ENCODE measurements at places on chromosomes 2 and 18. TPM values are rescaled to one million over a fixed set of nuclear protein-coding genes. Genes with fewer than 3 reads are reported as not detected.
A peak's percentile ranks its signal among the peaks of the same experiment; 100 is the strongest.

GRCh38 chr18:58507880-58508279 lies 121.0 kb downstream of the ALPK2 start:
- no peak for DNase-seq

GRCh38 chr18:23353459-23353858 lies 99.6 kb upstream of the RIOK3 start:
- no peak for DNase-seq

- no peak for DNase-seq
These were observed 187.7 kb downstream of the EIPR1 start for GRCh38 chr2:3189961-3190360.

GRCh38 chr18:48428475-48429177 lies 19.4 kb upstream of the ZBTB7C start:
- DNase-seq, result no peak

GRCh38 chr18:26022585-26022984 lies 67.8 kb downstream of the SS18 start:
- DNase-seq, result no peak

- no peak for DNase-seq
These were observed 17.0 kb upstream of the TMEM18 start for GRCh38 chr2:694174-694573.

DNA sequence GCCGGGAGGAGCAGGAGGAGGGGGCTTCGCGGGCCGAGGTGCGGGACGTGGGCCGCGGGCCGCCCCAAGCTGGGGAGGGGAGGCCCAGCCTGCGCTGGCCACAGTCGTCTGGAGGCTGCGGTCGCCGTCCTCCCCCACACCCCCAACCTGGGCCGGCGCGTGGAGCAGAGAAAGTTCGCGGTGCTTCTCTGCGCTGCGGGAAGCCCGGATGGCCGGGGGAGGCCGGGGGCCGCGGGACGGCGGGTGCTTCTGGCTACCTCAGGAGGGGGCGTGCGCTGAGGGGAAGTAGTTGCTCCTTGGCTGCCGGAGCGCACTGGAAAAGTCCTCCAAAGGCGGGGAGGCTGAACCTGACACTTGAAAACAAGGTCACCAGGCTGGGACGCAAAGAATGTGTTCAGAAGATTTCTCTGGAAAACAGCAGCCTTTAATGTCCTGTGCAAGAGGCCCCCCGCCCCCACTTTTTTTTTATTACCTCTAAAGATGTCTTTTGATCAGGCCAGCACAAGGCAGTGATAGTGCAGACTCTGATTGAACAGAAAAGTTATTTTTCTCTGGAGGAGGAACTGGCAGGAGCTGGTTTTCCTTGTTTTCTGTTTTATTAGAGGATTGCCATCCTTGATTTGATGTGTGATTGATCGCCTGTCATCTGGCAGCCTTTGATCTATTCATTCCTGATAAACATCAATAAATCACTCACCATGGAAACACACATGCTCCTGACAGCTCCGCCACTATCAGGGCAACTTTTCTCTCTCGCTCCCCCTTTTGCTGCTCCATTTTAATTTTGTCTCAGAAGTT lies 1.6 kb downstream of the TSHZ1 start:
- peak; percentile 57 for DNase-seq

- no peak for DNase-seq
These were observed 79.0 kb upstream of the NOSTRIN start for GRCh38 chr2:168723275-168723899.

DNA sequence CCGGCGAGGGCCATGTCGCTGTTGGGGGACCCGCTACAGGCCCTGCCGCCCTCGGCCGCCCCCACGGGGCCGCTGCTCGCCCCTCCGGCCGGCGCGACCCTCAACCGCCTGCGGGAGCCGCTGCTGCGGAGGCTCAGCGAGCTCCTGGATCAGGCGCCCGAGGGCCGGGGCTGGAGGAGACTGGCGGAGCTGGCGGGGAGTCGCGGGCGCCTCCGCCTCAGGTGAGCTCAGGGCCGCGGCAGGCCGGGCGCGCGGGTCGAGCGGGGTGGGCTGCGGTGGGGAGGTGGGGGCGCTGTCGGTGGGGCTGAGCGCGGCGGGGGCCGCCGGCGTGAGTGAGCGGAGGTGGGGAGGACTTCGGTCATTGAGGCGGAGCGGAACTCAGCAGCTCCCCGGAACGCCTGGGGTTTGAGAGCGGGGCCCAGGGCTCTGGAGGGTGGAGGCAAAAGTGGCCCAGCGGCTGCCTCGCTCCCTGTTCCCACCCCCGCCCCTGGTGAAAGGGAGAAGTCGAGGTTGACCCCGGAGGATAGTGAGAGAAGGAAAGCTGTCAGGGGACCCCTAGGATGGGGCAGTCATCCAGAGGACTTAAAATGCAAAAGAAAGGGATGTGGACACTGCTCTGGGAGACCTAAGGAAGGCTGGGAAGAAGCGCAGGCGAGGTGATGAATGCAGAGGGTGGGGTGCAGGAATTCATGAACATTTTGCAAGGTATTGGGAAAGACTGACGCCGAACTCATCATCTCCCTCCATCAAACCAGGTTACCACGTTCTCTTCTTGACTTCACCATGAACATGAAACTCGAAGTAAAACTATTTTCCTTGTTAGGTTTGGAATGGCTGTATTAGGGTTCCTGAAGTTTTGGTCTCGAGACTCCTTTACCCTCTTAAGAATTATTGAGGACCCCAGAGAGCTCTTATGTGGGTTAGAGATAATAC lies 633 bp downstream of the MALT1 start:
- DNase-seq, result no peak

DNA sequence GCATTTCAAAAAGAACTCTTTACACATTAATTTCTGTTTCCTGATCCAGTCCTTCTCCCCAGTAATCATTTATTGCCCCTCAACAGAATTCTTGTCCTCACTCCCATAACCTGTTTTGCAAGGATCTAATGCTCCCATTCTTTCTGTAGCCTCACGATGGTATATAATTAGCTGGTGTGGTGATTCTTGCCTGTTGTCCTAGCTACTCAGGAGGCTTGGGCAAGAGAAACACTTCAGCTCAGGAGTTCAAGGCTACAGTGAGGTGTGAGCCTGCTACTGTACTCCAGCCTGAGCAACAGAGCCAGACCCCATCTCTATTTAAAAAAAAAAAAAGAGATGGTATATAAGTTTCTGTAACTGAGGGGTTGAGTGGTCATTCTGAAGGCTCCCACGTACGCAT lies 7.7 kb upstream of the TRAPPC8 start:
- DNase-seq, result no peak

DNA sequence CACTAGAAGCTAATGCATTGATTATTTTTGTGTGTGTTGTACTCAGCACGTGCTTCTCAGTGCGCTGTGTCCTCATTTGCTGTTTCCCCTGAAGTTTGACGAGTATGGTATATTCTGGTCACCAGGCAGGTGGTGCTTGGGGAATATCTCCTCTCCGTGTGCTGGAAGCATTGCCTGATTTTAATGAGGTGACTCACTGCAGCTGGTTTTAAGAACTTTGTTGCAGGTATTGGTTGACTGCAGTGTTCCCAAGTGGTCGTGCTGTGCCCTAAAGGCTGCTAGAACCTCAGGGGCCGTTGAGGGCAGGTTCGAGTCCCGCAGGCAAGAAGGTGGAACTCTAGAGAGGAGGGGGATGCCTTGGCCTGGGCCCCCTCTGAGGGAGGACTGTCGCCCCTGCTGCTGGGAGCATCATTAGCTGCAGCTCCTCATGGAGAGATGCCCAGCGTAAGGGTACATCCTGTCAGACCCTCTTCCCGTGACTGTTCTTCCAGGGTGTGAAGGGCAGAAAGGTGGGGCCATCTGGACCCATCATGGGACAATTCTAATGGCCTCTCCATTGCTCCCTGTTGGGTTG lies 82.6 kb downstream of the AGAP1 start:
- no peak for DNase-seq

DNA sequence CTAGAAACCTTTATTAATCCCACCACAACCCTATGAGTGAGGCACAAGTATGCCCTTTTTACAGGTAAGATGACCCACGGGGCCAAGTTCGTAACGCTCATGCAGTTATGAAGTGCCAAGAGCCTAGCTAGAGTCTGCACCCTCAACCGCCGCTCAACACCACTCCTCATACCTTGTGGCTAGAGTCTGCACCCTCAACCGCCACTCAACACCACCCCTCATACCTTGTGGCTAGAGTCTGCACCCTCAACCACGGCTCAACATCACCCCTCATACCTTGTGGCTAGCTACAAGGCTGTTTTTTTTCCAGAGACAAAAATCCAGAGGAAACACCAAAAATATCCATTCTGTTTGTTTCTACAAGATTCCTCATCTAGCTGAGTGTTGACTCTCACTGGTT lies 4.6 kb downstream of the TXNL4A start:
- DNase-seq, result no peak

GRCh38 chr18:3879836-3880120 lies 429.8 kb downstream of the TGIF1 start:
- DNase-seq, result no peak

- no peak for DNase-seq
These were observed 141.9 kb downstream of the RHBDD1 start for GRCh38 chr2:226977775-226978190.

GRCh38 chr2:201419057-201419635 lies 32.1 kb downstream of the TRAK2 start:
- no peak for DNase-seq

GRCh38 chr18:12338382-12338781 lies 30.3 kb downstream of the TUBB6 start:
- DNase-seq, result no peak

DNA sequence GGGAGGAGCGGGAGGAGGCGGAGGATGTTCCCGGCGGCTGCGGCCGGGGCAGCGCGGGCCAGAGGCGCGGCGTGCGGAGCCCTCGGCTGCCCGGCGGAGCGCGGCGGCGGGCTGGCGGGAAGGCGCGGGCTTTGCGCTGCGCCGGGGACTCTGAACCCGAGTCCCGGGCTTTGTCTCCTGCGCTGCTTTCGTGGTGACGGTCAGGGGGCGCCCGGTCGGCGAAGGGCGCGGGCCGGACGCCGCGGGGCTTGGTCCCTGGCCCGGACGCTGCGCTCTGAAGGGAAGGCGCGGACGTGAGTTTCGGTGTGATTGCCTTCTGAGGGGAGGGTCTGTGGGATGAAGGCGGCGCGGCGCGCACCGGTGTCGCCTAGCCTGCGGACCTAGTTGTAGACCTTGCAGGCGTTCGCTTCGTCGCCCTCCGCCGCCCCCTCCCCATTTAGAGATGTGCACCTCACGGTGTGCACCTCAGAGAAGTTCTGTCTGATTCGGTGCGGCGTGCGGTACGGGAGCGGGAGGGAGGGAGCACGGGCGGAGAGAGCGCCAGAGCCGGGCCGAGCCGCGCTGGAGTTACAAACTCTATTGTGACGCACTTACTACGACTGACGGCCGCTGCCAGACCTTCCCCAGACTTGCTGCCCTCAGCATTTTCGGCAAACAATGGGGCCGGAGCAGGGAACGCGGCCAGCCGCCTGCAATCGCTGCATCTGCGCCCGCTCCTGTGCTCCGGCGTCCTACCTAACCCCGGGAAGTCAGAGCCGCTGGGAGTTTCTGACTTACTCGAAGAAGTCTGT lies 2.1 kb downstream of the BCL2L11 start:
- peak; percentile 87 for DNase-seq

- DNase-seq, result peak; percentile 10
These were observed 69.0 kb upstream of the LMAN1 start for GRCh38 chr18:59428018-59428417.

GRCh38 chr18:30486856-30487255 lies 555.7 kb downstream of the DSC3 start:
- DNase-seq, result no peak

DNA sequence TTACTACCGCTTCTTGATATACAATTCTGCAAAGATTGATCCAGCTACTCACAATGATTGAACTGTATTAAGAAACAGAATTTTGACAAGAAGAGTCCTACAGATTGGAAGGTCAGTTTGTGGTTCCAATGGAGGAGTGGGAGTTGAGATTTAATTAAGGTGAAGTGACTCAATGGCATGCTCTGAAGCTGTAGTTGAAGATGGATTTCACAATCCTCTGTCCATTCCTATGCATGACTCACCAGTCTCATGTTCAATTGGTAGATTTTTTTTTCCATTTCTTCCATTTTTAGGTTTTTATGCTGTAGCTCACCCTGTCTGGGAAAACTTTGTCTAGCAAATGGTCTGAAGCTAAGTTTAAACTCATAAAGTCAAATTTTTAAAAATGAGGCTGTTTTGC lies 83.3 kb downstream of the DPP4 start:
- DNase-seq, result no peak

DNA sequence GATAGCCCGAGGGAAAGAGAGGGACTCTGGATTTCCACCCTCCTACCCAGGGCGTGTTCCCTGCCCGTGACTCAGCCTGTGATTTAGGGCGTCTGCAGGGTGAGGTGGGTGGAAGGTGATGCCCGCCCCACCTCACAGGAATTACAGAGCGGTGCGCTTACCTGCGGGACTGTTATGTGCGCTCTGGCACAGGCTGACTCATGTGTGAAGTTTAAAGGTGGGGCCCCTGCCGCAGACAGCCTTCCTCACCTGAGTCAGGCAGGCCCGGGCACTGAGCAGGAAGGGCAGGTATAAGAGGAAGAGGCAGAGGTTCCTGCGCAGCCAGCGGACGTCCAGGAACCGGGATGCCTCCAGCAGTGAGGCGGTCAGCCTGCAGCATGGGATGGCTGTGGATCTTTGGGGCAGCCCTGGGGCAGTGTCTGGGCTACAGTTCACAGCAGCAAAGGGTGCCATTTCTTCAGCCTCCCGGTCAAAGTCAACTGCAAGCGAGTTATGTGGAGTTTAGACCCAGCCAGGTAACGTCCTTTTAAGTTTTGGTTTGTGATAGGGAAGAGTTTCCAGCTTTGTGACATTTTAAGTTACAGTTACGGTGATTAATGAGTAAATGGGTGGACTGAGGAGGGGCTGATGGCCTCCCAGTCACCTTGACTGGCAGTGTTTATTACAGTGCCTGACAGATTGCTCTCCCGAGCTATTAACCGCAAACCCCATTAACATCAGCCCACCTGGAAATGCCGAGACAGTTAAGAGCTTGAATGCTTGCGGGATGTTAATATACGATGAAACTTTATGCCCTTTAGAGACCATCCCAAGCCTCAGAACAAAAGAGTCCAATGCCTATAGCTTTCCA lies 141.6 kb upstream of the TTC39C start:
- no peak for DNase-seq

GRCh38 chr2:120820263-120820952 lies 84.7 kb downstream of the GLI2 start:
- peak; percentile 38 for DNase-seq

- DNase-seq, result no peak
These were observed 130.3 kb upstream of the CTAGE1 start for GRCh38 chr18:22547807-22548561.

CHRNA1 gene
- 0.93 TPM for total RNA-seq

MAP3K19 gene
- not detected for total RNA-seq

VIT gene
- 15.8 TPM for total RNA-seq

GNLY gene
- 1.3 TPM for total RNA-seq

LAMA3 gene
- 3.2 TPM for total RNA-seq

R3HDM1 gene
- 22.2 TPM for total RNA-seq

RNF144A gene
- 15.6 TPM for total RNA-seq

MC2R gene
- total RNA-seq, result not detected

GRB14 gene
- total RNA-seq, result 4.9 TPM

RUFY4 gene
- total RNA-seq, result not detected

KCNF1 gene
- 0.11 TPM for total RNA-seq

DSC3 gene
- total RNA-seq, result not detected

Data from heart right ventricle (tissue), 16 donors.